ENCODE measurements at places on chromosomes 2 and 18. TPM values are rescaled to one million over a fixed set of nuclear protein-coding genes. Genes with fewer than 3 reads are reported as not detected.

Gene ABCG5
- not detected for polyA plus RNA-seq

Gene CYP27A1
- polyA plus RNA-seq = 0.14 TPM

Gene RNF152
- polyA plus RNA-seq = not detected

Gene ELP2
- polyA plus RNA-seq = 68.2 TPM

Gene CENPA
- not detected for polyA plus RNA-seq

DNA sequence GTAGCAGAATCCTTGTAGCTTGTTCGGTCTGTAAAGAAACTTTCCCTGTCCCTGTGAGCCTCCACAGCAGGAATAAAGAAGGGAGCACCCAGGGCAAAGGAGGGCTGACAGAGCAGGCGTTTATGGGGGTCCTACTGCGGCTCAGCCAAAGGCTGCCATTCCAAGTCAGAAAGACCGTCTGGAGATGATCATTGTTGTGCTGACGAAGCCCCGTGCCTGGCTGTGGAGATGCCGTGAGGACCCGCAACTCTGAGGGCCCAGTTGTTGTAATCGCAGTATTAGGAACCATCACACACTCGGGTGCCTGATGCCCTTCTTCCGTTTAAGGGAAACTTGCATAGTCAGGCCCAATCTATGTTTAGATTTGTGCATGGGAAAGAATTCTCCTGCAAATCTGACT is 16.9 kb upstream of the VWA3B start:
- DNase-seq = no peak

- no peak for DNase-seq
Measured at GRCh38 chr2:69054431-69054830, 41.5 kb downstream of the ANTXR1 start.

DNA sequence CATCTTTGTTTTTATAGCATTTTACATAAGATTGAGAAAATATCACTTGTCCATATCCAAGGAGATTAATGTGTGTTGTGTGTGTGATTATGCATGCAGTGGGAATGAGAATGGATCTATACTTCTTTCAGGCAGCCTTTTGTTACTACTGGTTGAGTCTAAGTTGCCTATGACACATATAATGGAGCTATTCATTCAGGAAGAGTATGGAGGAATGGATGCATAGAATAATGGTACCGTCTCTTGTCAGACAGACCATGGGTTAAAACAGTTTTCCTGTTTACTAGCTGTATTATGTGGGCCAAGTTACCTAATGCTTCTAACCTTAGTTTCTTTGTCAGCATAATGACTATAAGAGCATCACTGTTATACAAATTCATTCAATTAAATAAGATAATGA is 155.4 kb upstream of the KYNU start:
- no peak for DNase-seq

- DNase-seq = no peak
Measured at GRCh38 chr2:144350151-144350802, 169.6 kb downstream of the ZEB2 start.

DNA sequence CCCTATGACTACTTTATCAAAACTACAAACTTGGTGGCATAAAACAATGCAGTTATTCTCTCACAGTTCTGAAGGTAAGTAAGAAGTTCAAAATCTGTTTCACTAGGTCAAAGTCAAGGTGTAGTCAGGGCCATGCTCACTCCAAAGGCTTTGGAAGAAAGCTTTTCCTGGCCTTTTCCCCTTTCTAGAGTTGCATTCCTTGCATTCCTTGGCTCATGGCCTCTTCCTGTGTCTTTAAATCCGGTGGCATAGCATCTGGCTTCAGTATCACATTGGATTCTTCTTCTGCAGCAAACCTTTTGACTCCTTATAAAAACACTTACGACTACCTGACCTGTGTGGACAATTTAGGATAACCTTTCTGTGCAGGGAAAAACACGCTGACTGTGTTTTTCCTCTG is 543.5 kb upstream of the HNMT start:
- DNase-seq = no peak

DNA sequence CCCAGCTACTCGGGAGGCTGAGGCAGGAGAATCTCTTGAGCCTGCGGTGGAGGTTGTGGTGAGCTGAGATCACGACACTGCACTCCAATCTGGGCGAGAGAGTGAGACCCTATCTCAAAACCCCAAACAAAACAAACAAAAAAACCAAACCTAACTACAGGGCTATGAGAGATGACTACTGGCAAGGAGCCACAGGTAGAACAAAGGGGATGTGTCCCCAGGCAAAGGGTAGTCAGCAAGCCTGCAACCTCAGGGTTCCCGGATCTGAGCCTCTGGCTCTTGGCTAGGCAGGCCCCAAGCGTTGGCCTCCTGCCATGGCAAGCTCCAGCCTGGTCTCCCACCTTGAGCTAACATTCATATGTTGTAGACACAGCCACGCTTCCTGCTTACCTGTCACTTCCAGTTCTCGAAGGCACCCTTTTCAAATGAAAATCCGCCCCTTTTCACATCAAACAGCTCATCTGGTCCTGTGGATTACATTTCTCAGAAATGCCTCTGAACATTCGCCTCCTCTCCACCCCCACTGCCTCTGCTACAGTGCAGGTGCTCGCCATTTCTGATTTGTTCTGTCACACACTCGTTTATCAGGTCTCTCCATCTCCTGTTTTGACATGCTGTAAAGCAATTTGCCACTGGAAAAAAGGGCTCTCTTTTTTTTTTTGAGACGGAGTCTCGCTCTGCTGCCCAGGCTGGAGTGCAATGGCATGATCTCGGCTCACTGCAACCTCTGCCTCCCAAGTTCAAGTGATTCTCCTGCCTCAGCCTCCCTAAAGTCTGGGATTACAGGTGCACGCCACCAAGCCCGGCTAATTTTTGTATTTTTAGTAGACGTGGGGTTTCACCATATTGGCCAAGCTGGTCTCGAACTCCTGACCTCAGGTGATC is 13.1 kb upstream of the ACTR3 start:
- peak; percentile 73 for DNase-seq

DNA sequence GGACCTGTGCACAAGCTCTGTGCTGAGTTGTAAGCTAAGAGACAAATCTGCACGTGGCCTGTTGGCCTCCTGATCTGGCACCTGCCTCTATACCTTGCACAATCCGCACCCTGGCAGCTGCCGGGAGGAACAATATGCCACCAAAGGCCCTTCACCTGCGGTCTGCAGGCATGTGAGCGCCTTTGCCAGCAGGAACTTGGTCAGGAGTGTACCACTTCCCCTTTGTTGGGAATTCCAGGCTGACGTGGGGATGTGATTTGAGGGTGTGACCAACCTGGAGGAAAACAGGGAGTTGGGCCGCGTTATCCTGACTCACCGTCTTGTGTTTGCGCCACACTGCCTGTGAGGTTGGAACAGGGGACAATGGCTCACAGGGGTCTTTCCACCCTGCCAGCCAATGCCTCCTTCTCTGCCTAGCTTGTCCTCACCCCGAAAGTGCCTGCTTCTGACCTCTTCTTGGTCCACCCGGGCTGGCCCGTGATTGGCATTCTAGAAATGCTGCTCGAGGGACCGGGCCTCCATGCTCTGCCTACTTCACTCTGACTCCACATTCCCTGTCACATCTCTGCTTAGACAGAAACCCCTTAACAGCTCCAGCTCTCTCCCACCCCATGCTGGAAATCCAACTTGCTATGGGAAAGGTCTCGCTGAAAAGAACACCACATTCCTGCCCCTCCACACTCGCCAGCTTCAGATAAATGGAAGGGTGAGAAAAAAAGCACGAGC is 67.1 kb upstream of the MAP4K4 start:
- no peak for DNase-seq

DNA sequence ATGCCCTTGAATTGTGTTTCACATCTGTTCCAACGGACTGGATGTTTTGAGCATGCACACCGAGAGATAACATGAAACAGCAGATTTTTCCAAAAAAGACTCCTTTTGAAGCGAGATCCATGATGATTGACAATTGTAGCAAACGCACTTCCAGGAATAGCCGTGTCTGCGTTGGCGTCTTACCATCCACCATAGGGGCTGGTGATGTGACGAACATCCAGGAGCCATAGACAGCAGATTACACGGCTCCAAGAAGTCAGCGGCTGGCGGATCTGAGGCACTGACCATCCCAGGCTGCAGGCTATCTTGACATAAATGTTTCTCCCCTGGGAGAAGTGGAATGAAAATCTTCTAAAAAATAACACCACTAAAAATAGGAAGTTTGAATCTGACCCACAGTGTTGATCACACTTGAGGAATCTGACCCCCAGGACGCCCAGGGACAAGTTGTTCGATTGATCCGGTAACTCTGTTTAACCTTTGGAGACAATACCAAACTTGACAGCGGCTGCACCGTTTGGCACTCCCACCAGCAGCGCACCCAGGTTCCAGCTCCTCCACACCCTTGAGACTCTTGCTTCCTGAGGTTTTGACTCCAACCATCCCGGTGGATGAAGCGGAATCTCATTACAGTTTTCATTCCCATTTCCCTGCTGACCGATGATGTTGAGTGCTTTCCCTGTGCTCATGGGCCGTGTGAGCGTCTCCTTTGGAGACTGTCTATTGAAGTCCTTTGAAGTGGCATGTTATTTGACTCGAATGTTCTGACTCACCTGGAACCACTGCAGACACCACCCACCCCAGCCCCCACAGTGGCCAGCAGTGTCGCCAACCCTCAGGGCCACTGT is 140.0 kb upstream of the GPC1 start:
- DNase-seq = no peak

GRCh38 chr2:190137561-190137960 is 75.0 kb upstream of the MSTN start:
- no peak for DNase-seq

DNA sequence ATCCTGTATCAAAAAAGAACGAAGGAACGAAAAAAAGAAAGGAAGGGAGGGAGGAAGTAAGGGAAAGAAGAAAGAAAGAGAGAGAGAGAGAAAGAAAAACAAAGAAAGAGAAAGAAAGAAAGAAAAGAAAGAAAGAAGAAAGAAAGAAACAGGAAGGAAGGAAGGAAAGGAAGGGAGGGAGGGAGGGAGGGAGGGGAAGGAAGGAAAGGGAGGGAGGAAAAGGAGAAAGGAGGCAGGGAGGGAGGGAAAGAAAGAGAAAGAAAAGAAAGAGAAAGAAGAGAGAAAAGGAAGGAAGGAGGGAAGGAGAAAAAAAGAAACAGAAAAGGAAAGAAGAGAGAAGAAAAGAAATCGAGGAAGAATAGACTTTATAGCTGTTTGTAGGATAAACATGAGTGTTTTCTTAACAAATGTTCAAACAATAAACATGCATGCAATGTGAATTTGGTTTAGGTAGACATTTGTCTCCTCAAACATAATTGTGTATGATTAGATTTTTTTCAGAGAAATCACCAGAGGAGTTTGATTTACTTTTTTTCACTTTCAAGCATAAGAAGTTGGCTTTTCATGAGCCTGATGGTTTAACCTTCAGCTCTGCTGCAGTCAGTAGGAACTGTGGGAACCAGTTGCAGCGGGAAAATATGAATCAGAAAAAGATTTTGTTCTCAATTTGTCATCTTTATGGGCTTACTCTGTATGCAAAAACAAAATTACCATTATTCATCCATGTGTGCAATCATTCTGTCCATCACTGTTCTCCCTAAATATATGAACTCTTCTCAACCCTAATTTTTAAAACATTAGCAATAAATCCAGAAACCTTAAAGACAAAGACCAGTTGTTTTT is 71.6 kb downstream of the PRKRA start:
- DNase-seq = no peak

- no peak for DNase-seq
Measured at GRCh38 chr2:103232865-103233264, 471.0 kb downstream of the TMEM182 start.

GRCh38 chr2:229431327-229431954 is 160.4 kb upstream of the PID1 start:
- no peak for DNase-seq

GRCh38 chr2:170227507-170227947 is 49.6 kb downstream of the MYO3B start:
- DNase-seq = no peak

DNA sequence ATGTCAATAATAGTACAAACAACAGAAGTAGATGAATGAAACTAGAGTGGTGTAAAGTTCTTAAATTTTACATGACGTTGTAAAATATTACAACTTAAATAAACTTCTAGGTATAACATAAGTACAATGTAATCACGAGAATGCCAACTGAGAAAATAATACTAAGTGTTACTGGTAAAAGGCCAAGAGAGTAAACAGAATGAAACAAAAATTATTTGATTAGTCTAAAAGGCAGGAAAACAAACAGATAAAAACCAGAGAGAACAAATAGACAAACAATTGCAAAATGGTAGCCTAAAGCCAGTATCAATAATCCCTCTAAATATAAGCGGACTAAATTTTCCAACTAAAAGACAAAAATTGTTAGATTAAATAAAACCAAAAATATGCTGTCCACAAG is 71.9 kb downstream of the SMAD2 start:
- no peak for DNase-seq

- DNase-seq = no peak
Measured at GRCh38 chr2:9771101-9771449, 72.2 kb upstream of the TAF1B start.

- DNase-seq = no peak
Measured at GRCh38 chr2:18467749-18468360, 92.6 kb downstream of the RDH14 start.

Measured in naive thymus-derived CD8-positive, alpha-beta T cell (primary cell).